ENCODE measurements at places on chromosomes 16 and 17. TPM values are rescaled to one million over a fixed set of nuclear protein-coding genes. Genes with fewer than 3 reads are reported as not detected.

DNA sequence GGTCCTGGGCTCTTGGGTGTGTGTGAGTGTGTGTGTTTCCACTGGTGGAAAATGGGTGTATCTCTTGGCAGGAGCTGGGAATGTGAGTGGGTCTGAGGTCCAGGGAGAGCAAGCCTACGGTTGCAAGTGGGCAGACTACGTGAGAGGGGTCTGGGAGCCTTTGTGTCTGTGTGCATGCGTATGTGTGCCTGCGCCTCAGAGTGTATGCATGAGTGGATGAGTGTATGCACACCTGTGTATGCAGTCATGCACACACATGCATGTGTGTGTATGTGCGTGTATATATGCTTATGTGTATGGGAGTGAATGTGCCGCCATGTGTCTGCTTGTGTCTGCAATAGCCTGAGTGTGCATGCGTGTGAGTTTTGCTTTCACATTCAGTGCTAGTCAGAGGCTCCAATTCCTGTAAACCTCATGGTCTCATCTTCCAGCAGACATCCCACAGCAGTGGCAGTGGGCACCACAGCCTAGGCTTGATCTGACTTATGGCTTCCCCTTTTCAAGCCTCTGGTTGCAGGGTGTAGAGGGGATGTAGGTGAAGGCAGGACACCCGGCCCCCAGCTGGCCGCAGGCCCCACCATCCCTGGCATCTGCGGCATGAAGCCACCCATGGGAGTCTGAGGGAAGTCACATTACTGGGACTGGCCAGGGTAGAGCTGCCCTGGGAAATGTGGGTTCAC is 19.7 kb upstream of the RMI2 start:
- no peaks in the 10 kb centered on the region for H3K36me3 ChIP-seq
- no peak overlapping the region for H3K4me3 ChIP-seq
- no peak overlapping the region for H3K27ac ChIP-seq
- DNase-seq = no peak
- H3K27me3 ChIP-seq = no peaks in the 10 kb centered on the region
- peaks cover 17% of the 10 kb centered on the region for H3K4me1 ChIP-seq

DNA sequence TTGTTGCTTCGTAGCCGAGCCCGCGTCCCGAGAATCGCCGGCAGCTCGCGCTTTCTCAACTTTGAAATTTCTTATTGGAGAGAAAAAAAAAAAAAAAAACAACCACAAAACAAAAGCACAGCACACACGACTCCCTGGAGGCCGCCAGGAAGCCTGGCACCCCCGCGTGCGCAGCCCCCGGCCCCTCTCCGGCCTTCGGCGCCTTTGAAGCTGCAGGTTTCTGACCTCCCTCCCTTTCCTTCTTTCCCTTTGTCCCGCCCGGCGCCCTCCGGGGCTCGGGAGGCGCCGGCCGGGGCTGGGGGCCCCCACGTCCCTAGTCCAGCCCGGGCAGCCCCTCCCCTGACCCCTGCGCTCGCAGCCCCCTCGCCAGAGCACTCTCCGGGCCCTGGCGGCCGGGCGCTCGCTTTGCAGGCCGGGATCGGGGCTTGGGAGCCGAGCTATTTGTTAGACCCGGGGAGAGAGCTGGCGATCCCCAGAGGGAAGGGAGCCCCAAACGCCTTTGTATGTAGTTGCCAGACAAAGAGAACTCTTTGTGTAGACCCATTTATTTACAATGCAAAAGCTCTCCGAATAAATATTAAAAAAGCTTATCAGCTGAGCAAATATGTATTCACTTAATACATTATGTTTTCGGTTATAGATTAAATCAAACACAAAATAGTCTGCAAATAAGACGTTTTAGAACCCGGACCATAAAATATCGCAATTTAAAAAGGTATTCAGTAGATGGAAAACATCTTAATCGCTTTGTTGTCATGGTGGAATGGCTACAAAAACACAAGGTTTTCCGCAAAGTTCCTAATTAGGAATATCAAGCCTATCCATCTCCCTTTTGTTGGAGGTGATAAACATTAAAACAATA is 2.3 kb downstream of the BAHCC1 start:
- H3K27ac ChIP-seq = peak overlapping the region; percentile 96
- no peaks in the 10 kb centered on the region for H3K27me3 ChIP-seq
- H3K36me3 ChIP-seq = no peaks in the 10 kb centered on the region

- no peak for DNase-seq
- no peaks in the 10 kb centered on the region for H3K4me1 ChIP-seq
- H3K36me3 ChIP-seq = no peaks in the 10 kb centered on the region
- no peak overlapping the region for H3K4me3 ChIP-seq
- H3K27me3 ChIP-seq = no peaks in the 10 kb centered on the region
Observed at GRCh38 chr16:13139661-13140241, 238.4 kb downstream of the SHISA9 start.

GRCh38 chr16:79715061-79715460 is 114.5 kb upstream of the MAF start:
- no peak overlapping the region for H3K4me3 ChIP-seq
- no peaks in the 10 kb centered on the region for H3K27me3 ChIP-seq
- H3K36me3 ChIP-seq = no peaks in the 10 kb centered on the region
- no peaks in the 10 kb centered on the region for H3K4me1 ChIP-seq
- H3K27ac ChIP-seq = no peak overlapping the region

GRCh38 chr17:55319933-55320593 is 55.3 kb downstream of the HLF start:
- DNase-seq = no peak
- no peak overlapping the region for H3K4me3 ChIP-seq
- H3K27me3 ChIP-seq = no peaks in the 10 kb centered on the region
- H3K36me3 ChIP-seq = no peaks in the 10 kb centered on the region

DNA sequence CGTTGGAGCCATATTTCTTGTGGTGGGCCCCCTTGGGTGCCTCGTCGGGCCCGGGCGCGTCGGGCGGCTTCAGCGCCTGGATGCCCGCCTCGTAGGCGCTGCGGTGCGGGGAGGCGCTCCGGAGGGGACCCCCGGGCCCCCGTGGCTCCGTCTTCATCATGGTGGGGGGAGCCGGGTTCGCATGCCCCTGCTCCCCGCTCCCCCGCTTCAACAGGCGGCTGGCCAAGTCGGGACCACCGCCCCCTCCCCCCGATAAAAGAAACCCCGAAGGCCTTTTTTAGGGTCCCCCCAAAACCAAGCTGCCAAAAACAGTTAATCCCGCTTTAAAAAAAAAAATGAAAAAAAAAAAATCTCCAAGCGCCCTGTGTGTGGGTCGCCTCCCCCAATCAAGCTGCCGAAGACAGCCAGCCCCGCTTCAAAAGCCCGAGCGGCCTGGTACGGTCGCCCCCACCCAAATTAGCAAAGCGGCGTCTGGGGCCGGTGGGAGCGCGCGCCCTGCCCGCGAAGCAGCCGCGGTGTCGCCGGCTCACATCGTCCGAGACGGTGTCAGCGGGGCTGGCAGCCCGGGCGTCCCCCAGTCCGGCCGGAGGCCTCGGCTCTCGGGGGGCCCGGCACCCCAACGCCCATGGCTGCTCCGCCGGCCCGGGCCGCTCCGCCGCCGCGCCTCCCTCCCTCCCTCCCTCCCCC is at the start of gene PPP1R9B:
Gene PPP1R9B, minus strand, starts transcription at position 324 of the 687 bp plus-strand sequence. Its CDS starts 164 bp downstream, at position 160.
- no peaks in the 10 kb centered on the region for H3K36me3 ChIP-seq
- no peaks in the 10 kb centered on the region for H3K27me3 ChIP-seq
- H3K27ac ChIP-seq = peak within 1 kb of the TSS; percentile 86
- DNase-seq = no peak

- DNase-seq = no peak
- H3K4me1 ChIP-seq = peaks cover 8% of the 10 kb centered on the region
- H3K27ac ChIP-seq = no peak overlapping the region
- H3K36me3 ChIP-seq = no peaks in the 10 kb centered on the region
Observed at GRCh38 chr16:64253096-64253495, 868.8 kb downstream of the CDH11 start.

DNA sequence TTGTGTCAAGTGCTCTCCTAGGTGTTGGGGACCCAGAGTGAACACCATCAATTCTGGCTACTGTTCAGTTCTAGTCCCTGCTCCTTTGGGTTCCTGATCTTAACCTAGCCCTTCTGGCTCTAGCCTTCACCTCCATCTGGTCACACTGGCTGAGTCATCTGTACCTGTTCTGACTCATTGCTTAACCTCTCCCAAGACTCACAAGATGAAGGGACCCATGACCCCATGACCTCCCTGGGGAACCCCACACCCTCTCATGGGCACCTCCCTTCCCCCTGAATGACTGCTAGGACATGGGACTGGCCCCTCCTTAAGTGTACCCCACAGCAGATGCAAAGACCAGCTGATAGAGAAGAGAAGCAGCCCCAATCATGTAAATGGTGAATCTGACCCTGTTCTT is 345.8 kb upstream of the CDH5 start:
- no peaks in the 10 kb centered on the region for H3K36me3 ChIP-seq
- H3K4me1 ChIP-seq = no peaks in the 10 kb centered on the region
- no peak overlapping the region for H3K27ac ChIP-seq
- H3K27me3 ChIP-seq = no peaks in the 10 kb centered on the region
- DNase-seq = no peak
- H3K4me3 ChIP-seq = no peak overlapping the region

- no peak for DNase-seq
- H3K4me1 ChIP-seq = peaks cover 27% of the 10 kb centered on the region
- no peak overlapping the region for H3K27ac ChIP-seq
- no peaks in the 10 kb centered on the region for H3K27me3 ChIP-seq
- H3K4me3 ChIP-seq = no peak overlapping the region
- H3K36me3 ChIP-seq = no peaks in the 10 kb centered on the region
Observed at GRCh38 chr17:35239823-35240222, 3.0 kb upstream of the SLFN5 start.

GRCh38 chr16:65831903-65832666 is 534.4 kb upstream of the CDH5 start:
- no peak overlapping the region for H3K4me3 ChIP-seq
- H3K27ac ChIP-seq = no peak overlapping the region
- no peaks in the 10 kb centered on the region for H3K36me3 ChIP-seq
- H3K4me1 ChIP-seq = no peaks in the 10 kb centered on the region

DNA sequence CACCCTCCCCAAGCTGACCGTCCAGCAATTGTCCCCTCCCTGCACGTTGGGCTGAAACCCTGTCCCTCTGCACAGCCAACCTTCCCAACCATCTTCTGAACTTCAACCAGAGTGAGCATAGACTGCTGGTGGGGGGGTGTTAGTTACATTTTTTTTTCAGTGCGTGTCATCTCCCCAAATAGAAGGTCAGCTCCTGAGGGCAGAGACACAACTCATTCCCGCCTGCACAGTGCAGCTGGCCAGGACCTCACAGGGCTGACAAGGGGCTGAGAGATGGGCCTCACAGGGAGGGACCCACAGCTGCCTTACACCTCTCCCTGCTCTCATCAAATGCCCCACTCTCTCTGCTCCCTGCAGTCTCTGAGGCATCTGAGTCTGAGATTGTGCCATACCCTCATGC is 8.4 kb downstream of the SRL start:
- no peaks in the 10 kb centered on the region for H3K36me3 ChIP-seq
- H3K4me1 ChIP-seq = peaks cover 10% of the 10 kb centered on the region
- no peak overlapping the region for H3K4me3 ChIP-seq
- H3K27ac ChIP-seq = no peak overlapping the region
- no peak for DNase-seq
- no peaks in the 10 kb centered on the region for H3K27me3 ChIP-seq

- no peaks in the 10 kb centered on the region for H3K36me3 ChIP-seq
- peaks cover 5% of the 10 kb centered on the region for H3K4me1 ChIP-seq
- no peak for DNase-seq
- H3K4me3 ChIP-seq = no peak overlapping the region
- H3K27ac ChIP-seq = no peak overlapping the region
Observed at GRCh38 chr17:73595931-73596330, 48.3 kb downstream of the SDK2 start.

- no peaks in the 10 kb centered on the region for H3K36me3 ChIP-seq
- DNase-seq = no peak
- no peak overlapping the region for H3K4me3 ChIP-seq
- H3K4me1 ChIP-seq = no peaks in the 10 kb centered on the region
- no peak overlapping the region for H3K27ac ChIP-seq
Observed at GRCh38 chr17:14756479-14756878, 455.6 kb downstream of the HS3ST3B1 start.

DNA sequence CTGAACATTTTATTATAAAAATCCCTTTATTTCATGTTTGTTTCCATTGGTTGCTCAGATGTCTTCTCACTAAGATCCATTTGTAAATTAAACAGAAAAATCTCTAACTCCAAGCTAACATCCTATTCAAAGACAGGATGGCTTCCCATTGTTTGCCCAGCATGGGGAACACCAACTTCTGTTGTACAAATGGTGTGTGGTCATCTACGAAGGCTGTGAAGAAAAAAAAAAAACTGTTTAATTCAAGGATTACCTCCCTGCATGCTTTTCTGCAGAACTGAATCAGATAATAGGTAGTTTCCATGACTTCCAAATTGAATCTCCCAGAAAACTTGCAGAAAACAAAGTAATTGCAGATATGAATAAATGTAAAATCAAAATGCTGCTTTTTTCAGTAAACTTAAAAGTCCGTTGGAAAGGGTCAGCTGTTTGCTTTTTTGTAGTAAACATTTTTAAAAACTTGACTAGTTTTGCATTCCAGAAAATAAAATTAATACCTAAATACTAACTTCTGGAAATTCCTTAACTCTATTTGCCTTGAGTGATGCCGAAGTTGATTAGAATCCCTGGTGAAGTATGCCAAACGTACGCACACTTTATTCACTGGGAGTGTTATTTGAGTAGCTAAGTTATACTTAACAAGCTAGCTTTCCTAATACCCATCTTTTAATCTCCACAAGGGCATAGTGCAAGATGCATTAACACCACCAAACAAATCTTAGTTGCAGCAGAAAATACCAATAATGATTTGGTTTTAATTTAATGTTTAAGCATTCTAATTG is 7.7 kb downstream of the SALL1 start:
- H3K36me3 ChIP-seq = no peaks in the 10 kb centered on the region
- no peak overlapping the region for H3K4me3 ChIP-seq
- H3K27me3 ChIP-seq = peaks cover 66% of the 10 kb centered on the region
- H3K4me1 ChIP-seq = no peaks in the 10 kb centered on the region

DNA sequence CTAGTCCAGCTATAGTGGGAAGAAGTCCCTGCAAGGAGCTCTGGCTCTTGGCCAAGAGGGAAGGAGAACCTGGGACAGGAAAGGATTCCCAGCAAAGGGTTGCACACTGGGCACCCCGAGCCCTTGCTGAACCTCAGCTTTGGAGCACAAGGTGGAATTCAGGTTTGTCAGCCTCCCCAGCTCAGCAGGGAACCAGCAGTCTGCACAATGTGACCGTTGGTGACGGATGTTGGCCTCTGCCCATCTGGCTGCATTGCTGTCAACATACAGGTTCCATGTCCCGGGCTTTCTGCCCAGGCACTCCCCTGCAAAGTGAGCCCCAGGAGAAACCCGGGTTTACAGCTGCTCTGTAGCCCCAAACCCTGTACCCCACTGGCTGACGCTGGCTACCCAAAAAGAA is 6.7 kb downstream of the RPRML start:
- H3K27ac ChIP-seq = peak overlapping the region; percentile 59
- peaks cover 17% of the 10 kb centered on the region for H3K36me3 ChIP-seq
- peaks cover 21% of the 10 kb centered on the region for H3K4me1 ChIP-seq
- DNase-seq = peak; percentile 73
- H3K4me3 ChIP-seq = no peak overlapping the region

GRCh38 chr16:8878523-8878911 is 3.6 kb upstream of the LITAFD start:
- DNase-seq = no peak
- no peak overlapping the region for H3K4me3 ChIP-seq
- H3K36me3 ChIP-seq = no peaks in the 10 kb centered on the region

Gene FADS6
- total RNA-seq = 11.6 TPM

Gene SCNN1B
- 69.3 TPM for total RNA-seq

Gene TEX19
- not detected for total RNA-seq

Gene CA4
- total RNA-seq = not detected

Gene TNFRSF17
- total RNA-seq = not detected

Gene KCNH6
- not detected for total RNA-seq

Gene SP6
- total RNA-seq = 24.3 TPM

Gene ZFPM1
- 9.3 TPM for total RNA-seq

Gene OTOA
- not detected for total RNA-seq
